ENCODE measurements at places on chromosomes 13 and 19.

GRCh38 chr13:112959206-112959605, 9.8 kb upstream of the MCF2L start:
- DNase-seq: peak; percentile 80

DNA sequence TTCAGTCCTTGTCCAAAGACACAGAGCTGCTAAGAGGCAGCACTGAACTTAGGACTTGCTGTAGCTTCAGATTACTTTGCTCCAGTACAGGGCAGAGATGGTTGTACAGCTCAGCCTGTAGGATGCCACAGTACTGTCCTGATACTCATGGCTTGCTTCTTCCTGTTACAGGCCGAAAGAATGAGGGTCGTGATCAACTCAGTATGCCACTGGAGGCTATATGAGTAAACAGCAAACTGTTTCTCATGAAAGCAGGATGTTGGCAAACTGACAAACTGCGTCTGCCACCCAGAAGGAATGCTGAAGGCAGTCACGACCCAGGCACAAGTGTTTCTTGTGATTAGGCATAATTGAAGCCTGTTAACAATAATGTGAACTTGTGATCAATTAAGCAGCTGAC, 2.8 kb downstream of the ZNF749 start:
- DNase-seq: no peak

- no peak for DNase-seq
These were observed 8.1 kb downstream of the CHST8 start for GRCh38 chr19:33629826-33630375.

GRCh38 chr19:40754611-40755247, 3.7 kb downstream of the SNRPA start:
- no peak for DNase-seq

- peak; percentile 8 for DNase-seq
These were observed 86.7 kb upstream of the GPR12 start for GRCh38 chr13:26847281-26847680.

DNA sequence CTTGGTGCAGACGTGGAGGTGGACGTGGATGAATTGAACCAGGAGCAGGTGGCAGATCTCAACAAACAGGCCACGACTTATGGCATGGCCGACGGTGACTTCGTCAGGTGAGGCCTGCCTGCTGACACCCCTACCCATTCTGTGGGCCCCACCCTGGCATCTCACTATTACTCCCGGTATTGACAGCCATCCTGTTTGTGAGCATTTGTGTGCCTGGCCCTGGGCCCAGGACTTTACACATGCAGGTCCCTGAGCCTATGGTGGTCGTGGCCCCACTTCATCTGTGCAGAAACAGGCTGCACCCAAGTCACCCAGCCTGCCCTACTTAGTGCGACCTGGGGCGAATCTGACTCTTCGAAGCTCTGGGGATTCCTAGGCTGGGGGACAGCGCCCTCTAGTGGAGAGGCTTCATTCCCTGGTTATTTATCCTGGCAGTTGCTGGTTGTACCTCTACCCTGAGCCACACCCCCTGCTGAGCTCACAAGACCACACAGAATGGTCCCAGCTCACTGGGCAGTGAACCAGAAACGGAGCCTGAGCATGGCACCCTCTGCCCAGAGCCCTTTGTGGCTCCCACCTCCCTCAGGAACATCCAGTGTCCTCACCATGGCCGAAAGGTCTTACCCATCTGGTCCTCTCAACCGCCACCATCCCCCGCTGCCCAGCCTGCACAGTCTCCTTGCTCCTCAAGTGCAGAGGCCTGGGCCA, 16.9 kb downstream of the ZNF296 start:
- DNase-seq: peak; percentile 83

DNA sequence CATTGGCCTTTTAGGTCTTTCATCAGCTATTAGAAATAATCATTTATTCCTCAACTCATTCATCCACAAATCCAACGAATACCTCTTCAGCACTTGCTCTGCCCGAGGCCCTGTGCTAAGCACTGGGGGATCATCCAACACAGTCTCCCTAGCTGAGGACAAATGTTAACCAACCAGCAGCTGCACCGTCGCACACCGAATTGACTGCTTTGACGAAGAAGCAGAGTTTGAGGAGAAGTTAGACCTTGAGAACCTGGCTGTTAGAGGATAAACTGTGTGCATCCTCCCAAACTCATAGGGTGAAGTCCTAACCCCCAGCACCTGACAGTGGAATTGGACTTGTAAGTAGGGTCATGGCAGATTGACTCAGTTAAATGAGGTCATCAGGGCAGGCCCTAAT, 170.9 kb downstream of the USP12 start:
- no peak for DNase-seq

- peak; percentile 52 for DNase-seq
These were observed 2758.2 kb downstream of the PCDH9 start for GRCh38 chr13:64471916-64472315.

DNA sequence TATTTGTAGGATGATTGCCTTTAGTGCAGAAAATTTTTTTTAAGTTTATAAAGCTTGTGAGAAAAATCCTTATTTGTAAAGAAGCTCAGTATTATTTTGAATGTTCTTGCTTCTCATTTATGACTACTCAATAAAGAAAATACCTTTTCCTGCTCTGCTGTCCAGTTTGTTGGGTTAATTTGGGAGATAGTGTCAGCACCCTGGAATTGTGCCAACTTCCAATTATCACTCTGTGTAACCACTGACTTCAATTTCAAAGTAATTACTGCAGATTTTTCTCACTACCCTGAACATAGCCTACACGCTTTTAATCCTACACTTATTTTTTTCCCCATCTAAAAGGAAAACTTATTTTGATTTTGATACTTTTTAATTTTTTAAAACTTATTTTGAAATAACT, 93.1 kb downstream of the GGACT start:
- DNase-seq: no peak

- DNase-seq: no peak
These were observed 3.7 kb downstream of the NAPA start for GRCh38 chr19:47511128-47511517.

- no peak for DNase-seq
These were observed 264.2 kb upstream of the EDNRB start for GRCh38 chr13:78182813-78183212.

DNA sequence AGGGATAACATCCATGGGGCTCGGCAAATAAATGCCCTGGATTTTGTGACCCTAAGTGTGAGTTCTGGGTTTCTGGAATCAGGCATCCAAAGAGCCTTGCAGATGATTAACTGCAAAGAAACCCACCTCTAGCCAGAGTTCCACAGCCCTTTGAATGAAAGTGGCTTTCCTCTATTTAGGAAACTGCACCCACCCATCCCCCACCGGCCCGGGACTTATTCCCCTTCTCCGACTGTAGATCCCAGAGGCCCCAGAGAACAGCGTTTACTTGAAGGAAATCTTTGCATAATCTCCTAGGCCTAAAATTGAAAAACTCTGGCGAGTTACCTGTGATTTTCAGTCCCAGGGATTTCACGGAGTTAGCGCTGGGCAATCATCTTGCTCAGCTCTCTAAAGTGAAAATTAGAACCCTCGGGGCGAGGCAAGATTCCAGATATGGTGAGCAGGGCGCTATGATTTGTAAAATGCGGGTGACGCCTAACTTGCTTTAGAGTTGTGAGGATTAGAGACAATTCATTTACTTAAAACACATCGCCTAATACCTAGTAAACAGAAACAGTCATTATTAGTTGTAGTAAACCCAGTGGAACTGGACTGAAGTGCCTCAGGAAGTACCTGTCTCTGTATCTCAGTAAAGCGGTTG, 9.4 kb downstream of the URAD start:
- DNase-seq: peak; percentile 36

GRCh38 chr13:79901336-79901735, 420.4 kb downstream of the NDFIP2 start:
- peak; percentile 54 for DNase-seq

- no peak for DNase-seq
These were observed 27.6 kb downstream of the ANKRD27 start for GRCh38 chr19:32647361-32647760.

DNA sequence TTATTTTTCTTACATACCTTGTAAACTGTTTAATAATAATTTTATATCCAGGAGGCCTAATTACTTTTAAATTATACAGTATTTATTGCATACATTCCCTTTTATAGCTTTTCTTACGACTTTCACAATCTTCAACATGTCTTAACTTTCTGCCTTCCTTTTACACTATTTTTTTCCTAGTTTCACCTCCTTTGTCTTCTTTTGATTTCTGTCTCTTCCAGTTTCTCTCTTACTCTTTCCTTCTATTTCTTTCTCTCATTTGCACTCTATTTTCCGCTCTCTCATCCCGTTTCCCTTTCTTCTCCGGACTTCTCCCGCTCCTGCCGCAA, 11.5 kb downstream of the ZNF552 start:
- DNase-seq: no peak

GRCh38 chr13:41622432-41623429, 165.4 kb downstream of the RGCC start:
- DNase-seq: no peak

Data from eye (tissue), 1 donor.